ENCODE measurements at places on chromosomes 6 and 20.

- no peak for DNase-seq
Observed at GRCh38 chr6:169993861-169994481, 242.5 kb downstream of the ERMARD start.

GRCh38 chr6:25277386-25277785, 1.8 kb upstream of the CARMIL1 start:
- DNase-seq = no peak

- DNase-seq = no peak
Observed at GRCh38 chr6:52415333-52415732, 4.8 kb upstream of the EFHC1 start.

GRCh38 chr6:167750956-167751358, 75.8 kb upstream of the AFDN start:
- no peak for DNase-seq

GRCh38 chr6:82348130-82348529, 15.5 kb upstream of the TPBG start:
- DNase-seq = no peak

- DNase-seq = no peak
Observed at GRCh38 chr20:53122853-53123252, 150.7 kb downstream of the TSHZ2 start.

DNA sequence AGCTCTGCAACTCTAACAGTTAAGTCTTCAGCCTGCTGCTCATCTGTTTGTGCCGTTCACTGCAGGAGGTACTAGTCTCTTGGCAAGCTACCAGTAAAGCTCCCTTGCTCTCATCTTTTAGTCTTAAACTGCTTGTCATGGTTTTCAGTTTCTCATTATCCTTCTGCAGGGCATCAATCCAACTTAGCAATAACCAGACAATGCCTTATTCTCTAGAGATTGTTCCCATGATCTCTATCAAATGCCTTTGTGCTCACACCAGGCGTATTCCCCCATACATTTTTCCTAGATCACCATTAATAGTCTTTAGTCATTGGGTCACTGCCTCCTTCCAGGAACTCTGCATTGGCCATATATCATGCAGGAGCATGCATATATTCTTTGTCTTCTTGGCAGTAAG, 171.3 kb downstream of the GRM1 start:
- no peak for DNase-seq

DNA sequence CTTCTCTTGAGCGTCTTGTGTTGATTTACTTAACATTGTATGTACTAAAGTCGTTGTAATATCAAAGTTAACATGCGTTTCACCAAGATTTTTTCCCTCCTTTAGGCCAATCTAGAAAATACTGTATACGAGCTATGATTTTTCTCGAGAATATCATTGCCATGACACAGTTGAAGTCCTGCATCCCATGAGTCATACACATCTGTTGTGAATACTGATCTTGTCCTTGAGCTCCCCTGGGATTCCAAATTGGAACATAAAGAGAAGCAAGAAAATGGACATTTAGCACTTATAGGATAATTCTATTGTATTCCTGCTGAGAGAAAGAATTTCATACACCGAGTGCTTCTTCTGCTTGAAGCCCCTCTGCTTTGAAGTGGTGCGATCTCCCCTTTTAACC, 109.6 kb downstream of the SLC35B3 start:
- no peak for DNase-seq

- DNase-seq = no peak
Observed at GRCh38 chr6:41341580-41341979, 6.2 kb downstream of the NCR2 start.

GRCh38 chr6:113318575-113318917, 538.6 kb upstream of the MARCKS start:
- DNase-seq = no peak

DNA sequence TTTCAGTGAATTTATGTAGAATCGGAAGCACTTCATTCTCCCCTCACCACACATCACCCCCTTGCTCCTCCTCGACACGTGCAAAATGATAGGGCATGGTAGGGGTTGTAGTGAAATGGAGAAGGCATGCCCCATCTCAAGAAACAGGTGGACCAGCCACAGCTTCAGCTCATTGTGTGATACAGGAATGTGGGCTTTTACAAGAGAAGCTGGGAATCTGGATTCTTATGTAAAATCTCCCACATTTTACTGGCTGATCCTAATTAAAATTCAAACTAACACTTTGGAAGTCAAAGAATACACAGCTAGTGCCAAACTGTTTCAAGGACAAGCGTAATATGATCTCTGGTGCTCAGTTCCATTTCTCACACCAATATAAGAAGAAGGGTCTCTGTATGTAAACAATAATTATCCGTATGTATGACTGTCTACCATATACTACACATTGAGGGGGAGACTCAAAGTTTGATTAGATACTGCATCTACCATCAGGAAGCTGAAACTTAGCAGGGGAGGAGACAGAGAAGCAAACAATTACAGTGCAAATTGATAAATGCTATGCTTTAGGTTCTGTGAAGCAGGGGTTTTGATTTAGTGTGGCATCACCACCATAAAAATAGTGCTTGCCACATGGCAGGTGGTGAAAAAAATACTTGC, 24.3 kb upstream of the KIAA0408 start:
- DNase-seq = no peak

DNA sequence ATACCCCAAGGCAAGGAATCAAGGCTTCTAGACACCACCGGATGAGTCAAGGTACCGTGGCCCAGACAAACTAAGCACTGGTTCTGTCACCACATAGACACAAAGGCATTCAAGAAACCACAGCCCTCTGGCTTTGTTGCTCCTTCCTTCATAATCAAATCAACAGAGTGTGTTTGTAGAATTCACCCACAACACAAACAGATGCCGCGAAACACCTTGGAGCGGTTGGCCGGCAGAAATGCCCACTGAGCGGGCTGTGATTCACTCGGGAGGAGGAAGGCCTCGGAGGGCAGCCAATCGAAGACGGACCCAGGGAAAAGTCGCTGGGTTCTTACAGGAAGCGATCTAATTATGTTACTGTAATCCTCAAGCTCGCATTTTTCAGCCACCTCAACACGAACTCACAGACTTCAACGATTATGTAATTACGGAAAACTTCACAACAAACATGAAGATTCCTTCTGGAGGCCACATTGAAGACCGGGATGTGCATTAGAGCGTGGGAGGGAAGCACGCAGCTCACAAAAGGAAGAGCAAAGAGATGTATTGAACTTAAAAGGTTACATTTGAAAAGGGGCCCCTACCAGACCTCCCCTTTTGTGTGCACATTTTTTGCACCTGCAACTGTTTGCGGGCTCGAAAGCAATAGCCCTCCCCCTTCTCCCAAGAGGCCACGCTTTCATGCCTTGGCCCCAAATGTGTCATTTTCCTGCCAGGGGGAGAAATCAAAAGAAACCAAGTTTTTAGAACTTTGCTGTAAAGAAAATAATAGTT, 184.7 kb upstream of the PREP start:
- no peak for DNase-seq

DNA sequence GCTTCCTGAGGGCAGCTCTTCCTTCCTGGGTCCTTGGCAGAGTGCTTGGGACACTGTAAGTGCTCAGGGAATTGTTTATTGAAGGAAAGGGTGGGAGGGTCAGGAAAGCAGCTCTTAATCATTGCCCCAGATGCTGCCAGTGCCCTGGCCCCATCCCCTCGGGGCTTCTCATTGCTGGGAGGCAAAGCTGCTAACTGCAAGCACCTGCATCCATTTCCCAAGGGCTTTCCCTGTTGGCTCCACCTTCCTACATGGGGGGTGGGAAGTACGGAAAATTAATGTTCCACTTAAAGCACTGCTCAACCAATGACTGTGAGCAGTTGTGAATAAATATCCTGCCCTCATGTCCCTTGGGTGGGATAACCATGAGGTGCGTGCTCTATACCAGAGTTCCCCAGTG, 56.4 kb downstream of the NDUFAF5 start:
- no peak for DNase-seq

GRCh38 chr6:163536770-163537169, 122.3 kb downstream of the QKI start:
- peak; percentile 29 for DNase-seq

GRCh38 chr6:18090349-18090786, 32.1 kb downstream of the NHLRC1 start:
- peak; percentile 86 for DNase-seq

GRCh38 chr20:44644667-44645131, 6.8 kb downstream of the ADA start:
- DNase-seq = no peak

DNA sequence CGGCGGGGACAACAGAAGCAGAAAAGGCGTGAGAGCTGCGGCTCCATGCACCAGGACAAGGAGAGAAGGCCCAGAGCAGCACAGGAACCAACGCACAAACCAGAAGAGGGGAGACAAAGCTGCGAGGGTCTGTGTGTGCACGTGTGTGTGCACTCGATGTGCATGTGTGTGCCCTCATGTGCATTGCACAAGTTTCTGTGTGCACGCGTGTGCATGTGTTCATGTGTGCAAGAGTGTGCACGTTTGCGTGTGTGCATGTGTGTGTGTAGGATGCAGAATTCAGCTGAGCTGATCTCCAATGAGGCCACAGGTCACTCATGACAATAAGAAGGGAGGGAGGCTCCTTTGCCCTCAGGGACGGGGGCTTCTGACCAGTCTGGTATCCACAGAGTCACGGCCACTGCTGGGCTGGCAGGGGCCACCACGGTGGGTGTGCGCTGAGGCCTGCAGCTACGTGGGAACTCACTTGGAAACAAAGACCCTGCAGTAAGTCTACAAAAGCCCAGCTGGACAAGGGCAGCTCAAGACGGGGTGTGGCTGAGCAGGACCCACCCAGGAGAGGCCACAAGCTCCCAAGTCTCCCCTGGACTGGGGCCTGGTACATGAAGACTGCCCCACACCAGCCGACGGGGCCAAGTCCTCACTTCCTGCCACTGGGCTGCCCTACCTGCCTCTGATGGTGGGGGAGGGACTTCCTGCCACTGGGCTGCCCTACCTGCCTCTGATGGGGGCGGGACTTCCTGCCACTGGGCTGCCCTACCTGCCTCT, 48.1 kb upstream of the CHRNA4 start:
- no peak for DNase-seq

- DNase-seq = peak; percentile 65
Observed at GRCh38 chr6:137013738-137014602, 30.8 kb downstream of the IL20RA start.

- DNase-seq = no peak
Observed at GRCh38 chr6:163751032-163751525, 336.6 kb downstream of the QKI start.

DNA sequence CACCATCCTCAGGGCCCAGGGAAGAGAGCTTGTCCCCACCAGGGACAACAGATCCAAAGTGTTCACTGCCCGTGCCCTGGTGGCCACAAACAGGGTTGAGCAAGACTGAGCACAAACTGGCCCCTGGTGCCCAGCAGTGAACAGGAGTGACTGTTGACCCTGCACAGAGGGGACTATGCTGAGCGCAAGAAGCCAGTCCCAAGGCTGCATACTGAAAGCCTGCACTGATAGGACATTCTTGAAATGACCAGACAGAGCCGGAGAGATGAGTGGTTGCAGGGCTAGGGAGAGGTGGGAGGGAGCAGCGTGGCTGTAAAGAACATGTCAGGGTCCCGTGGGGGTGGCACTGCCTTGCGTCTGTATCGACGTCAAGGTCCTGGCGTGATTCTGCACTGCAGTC, 2.9 kb upstream of the FNDC11 start:
- peak; percentile 6 for DNase-seq

DNA sequence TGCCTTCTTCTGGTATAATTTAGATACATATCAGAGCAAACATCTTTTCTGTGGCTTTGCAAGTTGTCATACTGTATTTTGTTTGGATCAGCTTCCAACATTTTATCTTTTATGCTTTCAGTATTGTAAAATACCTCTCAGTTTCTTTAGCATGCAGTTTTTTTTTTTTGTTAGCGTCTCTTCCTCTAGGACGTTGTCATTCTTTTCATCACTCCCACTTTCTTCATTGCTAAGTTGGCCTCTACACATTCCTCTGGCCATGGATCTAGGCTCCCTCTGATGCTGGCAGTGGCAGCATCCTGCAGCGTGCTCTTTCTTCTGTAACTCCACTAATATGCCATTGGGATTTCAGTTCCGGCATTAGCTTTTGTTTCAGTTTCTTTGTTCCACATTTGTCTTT, 21.7 kb downstream of the RPRD1B start:
- no peak for DNase-seq

GRCh38 chr6:39090036-39090435, 24.9 kb downstream of the SAYSD1 start:
- no peak for DNase-seq

DNA sequence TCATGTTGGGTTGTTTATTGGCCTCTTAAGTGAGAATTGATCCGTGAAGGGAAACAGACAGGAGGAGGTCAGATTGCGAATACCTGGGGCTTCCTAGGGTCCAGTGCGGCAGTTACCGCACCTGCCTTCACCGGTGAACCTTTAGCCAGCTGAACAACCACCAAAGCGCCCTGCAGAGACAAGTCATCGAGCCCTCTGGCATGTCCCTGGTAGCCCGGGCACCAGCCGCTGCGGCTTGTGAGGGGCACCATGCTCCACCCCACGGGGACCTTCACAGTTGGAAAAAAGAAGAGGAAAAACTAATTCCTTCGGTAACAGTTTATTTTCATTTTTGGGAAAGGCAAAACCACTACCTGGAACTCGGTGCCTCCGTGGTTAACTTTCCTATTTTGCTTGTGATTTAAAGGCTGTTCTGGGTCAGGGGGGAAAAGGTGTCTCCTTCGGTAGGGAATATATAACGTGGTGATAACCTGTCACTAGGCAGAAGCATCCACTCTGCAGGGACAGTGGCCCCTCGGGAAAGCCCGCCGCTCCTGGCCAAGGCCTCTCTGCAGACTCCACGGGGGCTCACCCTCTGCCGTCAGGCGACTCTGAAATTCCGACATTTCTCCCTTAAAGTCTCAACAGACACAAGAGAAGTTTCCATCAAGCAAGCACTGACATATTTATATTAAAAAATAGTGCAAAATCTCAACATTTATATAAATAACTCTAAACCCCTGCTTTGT, 30.7 kb upstream of the ZBP1 start:
- no peak for DNase-seq

DNA sequence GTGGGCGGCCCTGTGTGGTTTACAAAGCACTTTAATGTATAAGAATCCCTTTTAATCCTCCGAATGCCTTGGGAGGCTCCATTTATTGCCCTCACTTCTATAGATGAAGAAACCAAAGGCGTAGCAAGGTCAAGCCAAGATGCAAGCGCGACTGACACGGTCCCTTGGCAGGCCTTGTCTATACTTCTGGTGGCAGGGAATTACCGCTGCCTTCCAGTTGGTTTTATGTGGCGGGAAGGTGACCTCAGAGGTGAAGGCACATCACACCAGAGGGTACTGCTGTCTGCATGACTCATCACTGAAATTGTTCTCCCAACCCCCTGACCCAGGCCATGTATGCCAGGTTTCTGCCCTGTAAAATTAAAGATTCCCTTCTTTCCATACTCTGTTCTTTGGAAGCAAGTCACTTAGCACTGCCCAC, 36.1 kb upstream of the NAA20 start:
- DNase-seq = no peak

GRCh38 chr6:91864911-91865310, 1278.0 kb upstream of the MAP3K7 start:
- DNase-seq = no peak

GRCh38 chr20:53917145-53918019, 153.0 kb downstream of the BCAS1 start:
- peak; percentile 45 for DNase-seq

Measured in OCI-M1 (cell line).